ENCODE measurements at places on chromosomes 3 and 15.

- no peak for DNase-seq
These were observed 219.4 kb upstream of the THBS1 start for GRCh38 chr15:39361497-39361896.

GRCh38 chr15:25731411-25731810, 131.7 kb downstream of the ATP10A start:
- no peak for DNase-seq

- DNase-seq: no peak
These were observed 336.6 kb upstream of the SLCO3A1 start for GRCh38 chr15:91516866-91517265.

DNA sequence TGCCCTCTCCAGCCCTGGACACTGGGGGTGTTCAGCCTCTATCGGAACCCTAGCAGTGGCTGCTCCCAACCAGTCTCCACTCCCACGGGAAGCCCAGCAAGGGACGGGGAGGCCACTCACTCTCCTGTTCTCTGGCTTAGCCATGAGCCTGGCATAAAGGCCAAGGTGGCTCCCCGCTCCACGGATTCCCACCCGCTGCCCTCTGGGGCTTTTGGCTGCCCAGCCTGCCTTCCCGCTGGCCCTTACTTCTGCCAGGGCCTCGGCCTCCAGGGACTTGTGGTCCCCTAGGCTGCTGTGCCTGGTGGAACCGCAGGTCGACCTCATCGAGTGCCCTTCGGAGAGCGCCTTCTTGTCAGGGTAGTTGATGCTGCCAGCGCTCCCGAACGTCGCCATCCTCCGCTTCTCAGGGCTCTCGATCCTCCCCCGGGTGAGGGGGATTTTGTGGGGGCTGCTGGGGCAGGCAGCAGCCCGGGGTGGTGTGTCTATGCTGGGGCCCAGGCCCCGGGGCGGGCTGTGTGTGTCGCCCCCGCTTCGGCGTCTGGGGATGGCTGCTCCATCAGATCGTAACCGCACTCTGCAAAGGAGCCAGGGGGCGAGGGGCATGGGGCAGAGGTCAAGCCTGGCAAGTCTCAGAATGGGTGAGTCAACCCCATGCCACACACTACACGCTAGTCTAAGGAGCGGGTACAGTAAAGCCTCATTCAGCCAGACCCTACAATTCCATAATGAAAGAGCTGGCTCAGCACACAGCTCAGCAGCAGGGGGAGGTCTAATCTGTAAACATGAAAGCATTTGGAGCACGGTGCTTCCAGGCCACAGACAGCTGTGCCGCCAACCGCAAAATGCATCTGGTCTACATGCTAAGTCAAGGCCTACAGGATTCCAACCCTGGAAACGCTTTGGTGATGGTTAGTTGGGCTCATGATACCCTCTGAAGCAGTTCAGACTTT, 27.3 kb upstream of the RAD18 start:
- DNase-seq: no peak

- DNase-seq: no peak
These were observed 370.5 kb upstream of the WNT5A start for GRCh38 chr3:55857633-55858032.

- no peak for DNase-seq
These were observed 194.6 kb downstream of the SUCLG2 start for GRCh38 chr3:67459796-67460195.

DNA sequence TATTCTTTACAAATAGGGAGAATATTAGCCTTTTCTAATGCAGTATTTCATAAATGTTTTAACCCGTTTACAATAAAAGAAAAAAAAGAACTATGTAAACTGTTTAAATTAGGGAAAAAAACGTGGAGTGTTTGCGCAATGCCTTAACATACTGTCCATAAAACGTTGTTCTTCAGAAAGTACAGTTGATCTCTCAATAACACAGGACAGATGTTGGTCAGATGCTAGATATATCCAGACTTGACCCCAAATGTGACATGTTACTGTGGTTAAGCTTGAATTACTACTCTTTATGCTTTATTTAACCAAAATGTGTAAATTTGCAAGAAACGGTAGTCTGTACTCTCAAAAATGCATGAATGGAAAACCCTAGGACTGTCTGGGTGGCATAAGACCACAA, 110.3 kb downstream of the PLOD2 start:
- no peak for DNase-seq

- DNase-seq: no peak
These were observed 1.1 kb downstream of the MYH15 start for GRCh38 chr3:108509263-108509662.
